ENCODE measurements at places on chromosomes 16 and 17. TPM values are rescaled to one million over a fixed set of nuclear protein-coding genes. Genes with fewer than 3 reads are reported as not detected.
A peak's percentile ranks its signal among the peaks of the same experiment; 100 is the strongest.

GRCh38 chr17:80619535-80620235, 75.0 kb downstream of the RPTOR start:
- no peak overlapping the region for H3K27ac ChIP-seq
- peaks cover 3% of the 10 kb centered on the region for H3K36me3 ChIP-seq
- peaks cover 33% of the 10 kb centered on the region for H3K4me1 ChIP-seq
- no peak overlapping the region for H3K4me3 ChIP-seq
- no peak for DNase-seq

DNA sequence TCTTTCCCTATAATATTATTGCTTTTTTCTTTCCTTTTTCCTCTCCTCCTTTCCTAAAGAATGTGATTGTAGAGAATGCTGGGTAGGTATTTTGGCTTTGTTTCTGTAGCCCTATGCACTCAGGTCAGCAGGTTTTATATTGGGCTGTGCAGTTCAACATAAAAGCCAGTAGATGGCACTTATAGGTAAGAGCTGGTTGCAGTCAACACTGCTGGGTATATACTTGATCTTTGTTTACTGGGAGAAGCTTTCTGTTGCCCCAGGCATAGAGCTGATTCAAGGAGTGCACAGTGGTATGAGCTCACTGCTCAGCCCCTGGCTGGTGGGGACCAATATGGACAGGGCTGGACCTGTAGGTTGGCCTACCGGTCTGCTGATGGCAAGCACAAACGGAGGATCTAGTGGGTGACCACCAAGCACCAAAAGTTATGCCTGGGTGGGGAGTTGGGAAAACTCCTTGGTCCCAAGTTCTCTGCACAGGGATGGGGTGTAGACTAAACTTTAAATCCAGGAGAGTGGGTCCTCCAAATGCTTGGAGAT, 378.9 kb downstream of the PMP22 start:
- H3K4me1 ChIP-seq, result no peaks in the 10 kb centered on the region
- no peaks in the 10 kb centered on the region for H3K36me3 ChIP-seq
- no peak overlapping the region for H3K27ac ChIP-seq
- no peak overlapping the region for H3K4me3 ChIP-seq
- H3K27me3 ChIP-seq, result no peaks in the 10 kb centered on the region
- peak; percentile 64 for DNase-seq

- H3K27ac ChIP-seq, result no peak overlapping the region
- H3K4me1 ChIP-seq, result no peaks in the 10 kb centered on the region
- no peak for DNase-seq
- H3K27me3 ChIP-seq, result peaks cover 32% of the 10 kb centered on the region
- no peak overlapping the region for H3K4me3 ChIP-seq
Measured at GRCh38 chr17:43917348-43918025, 10.2 kb upstream of the MPP2 start.

DNA sequence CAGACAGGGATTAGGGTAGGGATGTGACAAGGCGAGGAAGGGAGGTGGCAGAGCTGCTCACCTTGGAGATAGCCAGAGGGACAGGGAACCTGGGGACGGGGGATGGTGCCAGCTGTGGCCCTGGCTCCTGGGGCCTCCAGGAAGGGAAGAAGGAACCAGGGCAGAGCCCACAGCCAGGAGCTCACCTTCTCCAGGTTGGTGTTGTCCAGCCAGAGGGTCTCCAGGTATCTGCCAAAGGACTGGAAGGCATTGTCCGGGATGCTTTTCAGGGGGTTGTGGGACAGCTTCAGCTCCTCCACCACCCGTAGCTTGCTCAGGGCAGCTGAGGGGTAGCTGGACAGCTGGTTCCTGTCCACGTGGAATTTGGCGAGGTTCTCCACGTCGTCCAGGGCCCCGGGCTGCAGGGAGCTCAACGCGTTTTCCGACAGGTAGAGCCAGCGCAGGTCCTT, 801 bp downstream of the CHAD start:
- H3K4me3 ChIP-seq, result no peak overlapping the region
- no peak for DNase-seq
- no peak overlapping the region for H3K27ac ChIP-seq
- H3K27me3 ChIP-seq, result no peaks in the 10 kb centered on the region
- H3K36me3 ChIP-seq, result no peaks in the 10 kb centered on the region

DNA sequence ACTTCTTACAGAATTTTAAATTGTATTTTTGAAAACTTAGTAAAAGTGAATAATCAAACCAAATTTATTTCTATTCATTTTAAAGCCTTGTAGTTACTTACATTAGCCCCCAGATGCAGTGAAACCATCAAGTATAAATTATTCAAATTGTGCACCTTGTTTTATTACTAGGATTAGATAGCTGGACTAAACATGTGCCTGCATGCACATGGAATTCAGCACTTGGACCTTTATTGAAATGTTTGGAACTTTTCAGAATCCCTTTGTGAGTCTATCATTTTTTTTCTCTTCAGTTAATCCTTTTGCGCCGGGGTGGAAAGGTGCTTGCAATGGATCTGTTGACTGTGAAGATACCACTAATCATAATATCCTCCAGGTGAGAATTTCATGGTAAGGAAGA, 4.7 kb downstream of the ZPBP2 start:
- H3K27me3 ChIP-seq, result peaks cover 4% of the 10 kb centered on the region
- H3K27ac ChIP-seq, result no peak overlapping the region
- H3K4me3 ChIP-seq, result no peak overlapping the region
- H3K36me3 ChIP-seq, result no peaks in the 10 kb centered on the region
- H3K4me1 ChIP-seq, result no peaks in the 10 kb centered on the region
- DNase-seq, result no peak

GRCh38 chr16:25996052-25996451, 304.3 kb downstream of the HS3ST4 start:
- no peaks in the 10 kb centered on the region for H3K27me3 ChIP-seq
- H3K4me1 ChIP-seq, result no peaks in the 10 kb centered on the region
- no peak overlapping the region for H3K27ac ChIP-seq

- no peaks in the 10 kb centered on the region for H3K27me3 ChIP-seq
- H3K36me3 ChIP-seq, result no peaks in the 10 kb centered on the region
- peaks cover 13% of the 10 kb centered on the region for H3K4me1 ChIP-seq
- H3K27ac ChIP-seq, result no peak overlapping the region
Measured at GRCh38 chr17:17361867-17362539, 58.8 kb downstream of the NT5M start.

HSD11B2 gene
- 0.61 TPM for total RNA-seq

DNA sequence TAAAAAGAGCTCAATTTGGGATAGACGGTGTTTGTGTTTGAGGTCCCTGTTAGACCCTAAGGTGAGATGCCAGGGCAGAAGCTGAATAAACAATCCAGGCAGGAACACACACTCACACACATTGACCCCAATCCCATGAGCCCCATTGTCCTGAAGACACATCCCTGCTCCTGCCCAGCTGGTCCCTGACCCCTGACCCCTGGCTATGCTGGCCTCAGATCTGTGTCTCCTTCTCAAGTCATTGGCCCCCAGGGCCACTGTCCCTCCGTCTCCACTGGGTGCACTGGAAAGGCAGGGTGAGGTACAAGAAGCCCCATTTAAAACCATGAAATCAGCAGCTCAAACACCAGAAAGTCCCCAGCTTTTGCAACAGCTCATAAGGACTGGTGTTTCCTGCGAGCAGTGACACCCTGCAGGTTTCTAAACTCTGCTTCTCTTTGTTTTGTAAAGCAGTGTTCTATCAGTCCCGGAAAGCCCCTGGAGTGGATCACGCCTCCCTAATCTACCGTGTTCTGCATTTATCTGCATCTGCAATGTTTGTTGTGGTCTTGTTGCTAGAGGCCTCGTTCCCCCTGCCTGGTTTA, 18.0 kb upstream of the ASGR2 start:
- no peak for DNase-seq
- no peaks in the 10 kb centered on the region for H3K27me3 ChIP-seq
- no peak overlapping the region for H3K27ac ChIP-seq
- H3K36me3 ChIP-seq, result no peaks in the 10 kb centered on the region
- no peaks in the 10 kb centered on the region for H3K4me1 ChIP-seq

GRCh38 chr17:30086896-30087295, 29.7 kb upstream of the NSRP1 start:
- H3K36me3 ChIP-seq, result no peaks in the 10 kb centered on the region
- no peaks in the 10 kb centered on the region for H3K27me3 ChIP-seq
- H3K27ac ChIP-seq, result no peak overlapping the region
- H3K4me3 ChIP-seq, result no peak overlapping the region

PDIA2 gene
- total RNA-seq, result 0.18 TPM

GRCh38 chr16:85832570-85833218, 33.2 kb downstream of the COX4I1 start:
- no peaks in the 10 kb centered on the region for H3K36me3 ChIP-seq
- no peaks in the 10 kb centered on the region for H3K4me1 ChIP-seq
- no peaks in the 10 kb centered on the region for H3K27me3 ChIP-seq
- no peak overlapping the region for H3K4me3 ChIP-seq
- no peak overlapping the region for H3K27ac ChIP-seq
- DNase-seq, result no peak
